Stimulated activated CD4-positive, alpha-beta T cell treated with anti-CD3 and anti-CD28 coated beads, Interleukin-4, amount 100 ng/mL, for 48 hours (primary cell): ENCODE measurements at places on chromosomes 1 and 21.

DNA sequence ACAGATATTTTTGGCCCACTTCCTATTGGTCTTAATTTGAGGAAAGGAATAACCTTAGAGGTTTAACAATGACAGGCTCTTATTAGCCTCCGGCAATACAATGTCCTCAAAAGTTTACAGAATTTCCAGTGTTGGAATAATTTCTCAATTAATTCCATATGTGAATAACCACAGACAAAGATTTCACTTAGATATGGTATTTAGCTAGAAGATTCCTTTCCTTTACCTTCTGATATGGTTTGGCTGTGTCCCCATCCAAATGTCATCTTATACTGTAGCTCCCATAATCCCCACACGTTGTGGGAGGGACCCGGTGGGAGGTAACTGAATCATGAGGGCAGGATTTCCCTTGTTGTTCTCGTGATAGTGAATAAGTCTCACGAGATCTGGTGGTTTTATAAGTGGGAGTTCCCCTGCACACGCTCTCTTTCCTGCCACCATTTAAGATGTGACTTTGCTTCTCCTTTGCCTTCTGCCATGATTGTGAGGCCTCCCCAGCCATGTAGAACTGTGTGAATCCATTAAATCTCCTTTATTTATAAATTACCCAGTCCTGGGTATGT, 54.9 kb upstream of the RGS7 start:
- no peak for DNase-seq

DNA sequence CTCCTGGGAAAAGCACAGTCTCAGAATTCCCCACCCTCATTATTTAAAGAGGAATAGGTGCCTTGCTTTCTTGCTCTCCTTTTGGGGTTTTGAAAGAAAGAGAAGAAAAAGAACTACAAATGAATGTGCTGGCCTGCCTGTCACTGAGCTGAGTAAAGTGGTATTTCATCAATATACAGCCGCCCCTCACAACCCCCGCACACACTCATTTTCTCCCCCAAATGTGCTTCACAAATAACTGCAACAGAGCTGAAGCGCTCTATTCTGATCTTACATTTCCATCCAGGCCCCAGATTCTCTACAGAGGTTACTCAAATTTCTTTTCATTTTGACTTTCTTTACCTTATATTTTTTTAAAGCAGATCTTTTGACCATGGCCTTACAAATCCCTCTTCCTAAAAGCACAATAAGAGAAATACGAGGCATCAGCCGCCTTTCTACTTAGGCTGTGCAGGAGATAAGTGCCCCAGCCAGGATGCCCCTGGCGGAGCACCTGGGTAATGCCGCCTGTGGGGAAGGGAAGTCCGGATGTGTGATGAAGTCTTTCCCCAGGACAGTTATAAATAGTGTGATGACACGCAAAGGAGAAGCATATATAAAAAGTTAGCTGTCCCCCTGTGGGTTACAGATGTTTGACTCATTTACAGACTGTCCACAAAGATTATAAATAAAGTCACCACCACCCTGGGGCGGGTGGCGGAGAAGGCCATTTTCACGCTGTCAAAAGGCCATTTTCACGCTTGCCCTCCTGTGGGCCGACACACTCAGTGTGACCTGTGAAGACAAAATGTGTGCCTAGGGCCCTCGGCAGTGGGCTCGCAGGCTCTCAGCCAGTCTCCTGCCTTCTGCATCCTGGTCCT, 6.5 kb downstream of the KCNN3 start:
- DNase-seq: peak; percentile 46

GRCh38 chr1:202615501-202616354, 94.5 kb downstream of the SYT2 start:
- DNase-seq: no peak

DNA sequence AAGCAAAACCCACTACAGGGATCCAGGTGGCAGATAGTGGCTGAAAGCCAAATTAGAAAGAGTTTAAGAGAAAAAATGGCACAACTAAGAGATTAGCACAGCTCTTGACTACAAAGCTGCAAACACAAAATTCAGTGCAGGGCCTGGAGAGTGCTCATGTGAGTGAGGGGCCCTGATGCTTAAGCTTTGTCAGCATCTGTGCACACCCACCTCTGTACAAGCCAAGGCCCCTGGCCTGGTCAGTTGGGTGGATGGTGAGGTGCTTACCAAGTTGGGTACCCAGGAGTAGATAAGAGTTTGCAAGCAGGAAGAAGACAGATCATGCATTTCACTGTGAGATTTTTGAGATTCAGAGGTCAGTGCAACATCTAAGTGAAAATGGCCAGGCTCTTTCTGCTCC, 62.7 kb upstream of the ATP1B1 start:
- no peak for DNase-seq

GRCh38 chr1:193856261-193856660, 669.8 kb upstream of the B3GALT2 start:
- no peak for DNase-seq

DNA sequence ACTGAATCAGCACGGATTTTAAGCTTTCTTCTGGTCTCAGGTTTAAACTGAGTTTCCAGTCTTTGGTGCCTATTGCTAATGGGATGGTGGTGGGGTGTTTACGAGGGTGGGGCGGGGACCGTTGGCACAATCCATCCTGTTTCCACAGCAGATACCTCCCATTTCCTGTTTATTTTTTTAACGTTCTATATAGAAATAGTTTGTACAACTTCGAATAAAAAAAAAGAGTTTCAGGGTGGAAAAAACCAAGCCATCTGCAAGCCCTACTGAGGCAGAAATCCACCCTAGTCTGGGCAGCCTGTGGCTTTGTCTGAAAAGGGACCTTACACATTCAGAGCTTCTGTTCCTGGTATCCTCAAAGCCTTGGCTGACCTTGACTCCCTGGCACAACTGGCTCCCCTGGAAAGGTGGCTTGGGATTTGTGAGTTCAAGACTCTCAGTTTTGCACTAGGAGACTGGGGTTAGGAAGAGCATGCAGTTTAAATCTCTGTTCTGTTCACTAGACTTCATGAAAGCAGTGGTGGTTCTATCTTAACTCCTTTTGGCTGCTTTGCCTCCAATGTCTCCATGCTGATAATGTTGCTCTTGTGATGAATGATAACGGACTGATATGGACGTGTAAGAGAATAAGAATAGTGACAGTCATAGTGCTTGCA, 46.7 kb downstream of the VANGL2 start:
- DNase-seq: no peak
